ENCODE measurements at places on chromosomes 5 and 9.

GRCh38 chr5:147989994-147990393 lies 73.8 kb upstream of the SPINK5 start:
- no peak for DNase-seq

- no peak for DNase-seq
Observed at GRCh38 chr5:144328980-144329379, 158.3 kb downstream of the KCTD16 start.

DNA sequence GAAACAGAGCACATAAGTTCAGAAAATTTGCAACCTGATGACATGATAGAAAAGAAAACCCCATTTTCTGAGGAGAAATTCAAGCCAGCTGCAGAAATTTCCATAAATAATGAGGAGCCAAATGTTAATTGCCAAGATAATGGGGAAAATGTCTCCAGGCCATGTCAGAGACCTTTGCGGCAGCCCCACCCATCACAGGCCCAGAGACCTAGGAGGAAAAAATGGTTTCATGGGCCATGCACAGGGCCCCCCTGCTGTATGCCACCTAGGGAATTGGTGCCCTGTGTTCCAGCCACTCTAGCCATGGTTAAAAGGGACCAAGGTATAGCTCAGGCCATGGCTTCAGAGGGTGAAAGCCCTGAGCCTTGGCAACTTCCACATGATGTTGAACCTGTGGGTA lies 118.1 kb downstream of the NR2F1-AS1 start:
- DNase-seq = no peak

DNA sequence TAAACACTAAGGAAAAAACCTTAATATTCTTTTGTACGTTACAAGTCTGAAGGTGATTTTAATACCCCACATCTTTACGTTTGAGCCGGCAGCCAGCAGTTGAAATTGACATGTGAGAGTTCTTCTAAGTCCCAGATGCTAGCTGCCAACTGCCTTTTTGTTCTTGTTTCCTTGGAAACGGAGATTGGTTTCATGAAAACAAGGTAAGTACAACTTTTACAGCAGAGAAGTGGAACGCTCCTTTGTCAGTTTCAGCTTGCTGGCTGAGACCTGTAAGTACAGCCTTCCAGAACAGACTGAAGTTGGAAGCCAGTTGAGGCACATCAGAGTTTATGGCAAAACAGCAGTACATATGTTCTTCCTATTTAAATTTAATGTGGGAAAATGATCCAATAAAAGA lies 1018.4 kb upstream of the ARRDC3 start:
- no peak for DNase-seq

- DNase-seq = no peak
Observed at GRCh38 chr9:20623748-20624124, 1.4 kb upstream of the MLLT3 start.

DNA sequence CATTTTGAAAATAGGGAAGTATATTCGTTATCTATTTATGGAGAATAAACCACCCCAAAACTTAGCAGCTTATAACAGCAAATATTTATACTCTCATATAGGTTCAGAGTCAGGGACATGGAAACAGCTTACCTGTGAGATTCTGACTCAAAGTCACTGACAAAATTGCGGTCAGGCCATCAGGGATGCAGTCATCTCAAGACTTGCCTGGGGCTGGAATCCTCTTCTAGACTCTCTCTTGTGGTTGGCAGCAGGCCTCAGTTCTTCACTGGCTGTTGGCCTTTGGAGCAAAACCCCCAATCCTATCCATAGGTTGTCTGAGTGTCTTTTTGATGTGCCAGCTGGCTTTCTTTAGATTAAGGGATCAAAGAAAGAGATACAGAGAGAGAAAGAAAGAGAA lies 275.6 kb downstream of the SEC61B start:
- no peak for DNase-seq

- no peak for DNase-seq
Observed at GRCh38 chr9:27963836-27964235, 390.6 kb upstream of the C9orf72 start.

GRCh38 chr9:121596515-121596914 lies 54.9 kb upstream of the DAB2IP start:
- DNase-seq = no peak

DNA sequence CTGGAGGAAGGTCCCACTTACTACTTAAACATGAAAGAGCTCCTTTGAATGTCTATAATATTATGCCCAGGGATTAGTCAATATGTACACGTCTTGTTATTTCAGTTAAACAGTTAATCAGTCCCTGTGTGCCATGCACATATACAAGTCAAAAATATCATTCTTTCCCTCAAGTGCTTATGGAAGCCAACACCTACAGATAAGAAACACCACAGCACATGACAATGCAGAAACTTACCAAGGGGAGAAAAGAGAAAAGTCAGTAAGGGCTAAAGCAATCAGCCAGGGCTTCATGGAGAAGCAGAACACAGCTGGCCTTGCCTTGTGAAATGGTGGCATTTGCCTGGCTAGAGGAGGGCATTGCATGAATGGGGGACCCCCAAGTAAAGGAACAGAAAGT lies 88.3 kb downstream of the SNCAIP start:
- DNase-seq = no peak

- DNase-seq = no peak
Observed at GRCh38 chr9:72623156-72623555, 101.7 kb downstream of the TMC1 start.

DNA sequence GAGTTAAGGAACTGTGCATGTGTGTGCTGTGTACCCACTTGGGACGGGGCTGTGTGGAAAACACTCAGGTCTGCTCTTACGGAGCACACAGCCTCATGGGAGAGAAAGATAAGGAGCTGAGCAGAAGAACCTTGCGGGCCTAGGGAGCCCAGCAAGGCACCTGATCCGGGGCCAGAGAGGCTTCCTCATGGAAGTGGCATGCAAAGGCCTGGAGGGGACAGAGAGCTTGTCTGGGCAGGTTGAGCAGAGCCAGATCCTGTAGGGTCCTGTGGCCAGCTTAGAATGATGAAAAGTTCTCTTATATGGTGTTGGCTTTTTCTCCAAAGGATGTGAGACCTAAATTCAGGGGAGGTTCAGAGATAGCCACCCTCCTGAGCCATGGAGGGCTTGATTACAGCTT lies 45.2 kb downstream of the NEK6 start:
- no peak for DNase-seq

DNA sequence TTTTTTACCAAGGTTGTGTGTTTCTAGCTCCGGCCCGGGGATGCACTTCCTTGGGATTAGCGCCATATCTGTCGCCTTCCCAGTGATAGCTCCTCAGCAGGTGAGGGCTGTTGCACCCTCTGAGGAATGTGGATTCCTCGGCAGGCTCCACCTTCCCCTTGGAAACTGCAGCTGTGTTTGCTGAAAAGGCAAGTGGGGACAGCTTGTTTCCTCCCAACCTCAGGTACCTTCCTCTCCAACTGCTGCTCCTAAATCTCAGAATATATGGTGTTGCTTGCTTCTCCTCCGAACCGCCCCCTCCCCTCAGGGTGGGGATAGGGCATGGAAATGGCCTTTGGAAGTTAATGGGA lies 1.3 kb downstream of the SLC1A1 start:
- no peak for DNase-seq

DNA sequence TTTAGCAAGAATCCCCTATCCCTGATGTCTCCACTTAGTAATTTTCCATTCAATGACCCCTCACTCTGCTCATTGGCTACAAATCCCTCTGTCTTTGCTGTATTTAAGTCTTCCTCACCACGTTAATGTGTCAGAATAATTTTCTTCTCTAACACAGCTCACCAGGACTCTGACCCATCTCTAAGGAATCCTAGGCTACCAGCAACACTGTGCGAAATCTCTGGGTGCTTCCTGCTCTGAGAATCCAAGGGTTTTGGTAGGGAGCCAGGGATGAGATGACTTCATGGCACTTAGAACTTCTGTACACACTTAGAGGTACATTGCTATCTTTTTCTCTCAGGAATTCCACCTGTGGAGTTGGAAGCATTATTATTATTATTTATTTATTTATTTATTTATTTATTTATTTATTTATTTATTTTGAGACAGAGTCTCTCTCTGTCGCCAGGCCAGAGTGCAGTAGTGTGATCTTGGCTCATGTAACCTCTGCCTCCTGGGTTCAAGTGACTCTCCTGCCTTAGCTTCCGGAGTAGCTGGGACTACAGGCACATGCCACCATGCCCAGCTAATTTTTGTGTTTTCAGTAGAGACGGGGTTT lies 53.5 kb downstream of the FOXI1 start:
- DNase-seq = no peak

GRCh38 chr5:9927106-9927505 lies 297.0 kb upstream of the TAS2R1 start:
- no peak for DNase-seq

DNA sequence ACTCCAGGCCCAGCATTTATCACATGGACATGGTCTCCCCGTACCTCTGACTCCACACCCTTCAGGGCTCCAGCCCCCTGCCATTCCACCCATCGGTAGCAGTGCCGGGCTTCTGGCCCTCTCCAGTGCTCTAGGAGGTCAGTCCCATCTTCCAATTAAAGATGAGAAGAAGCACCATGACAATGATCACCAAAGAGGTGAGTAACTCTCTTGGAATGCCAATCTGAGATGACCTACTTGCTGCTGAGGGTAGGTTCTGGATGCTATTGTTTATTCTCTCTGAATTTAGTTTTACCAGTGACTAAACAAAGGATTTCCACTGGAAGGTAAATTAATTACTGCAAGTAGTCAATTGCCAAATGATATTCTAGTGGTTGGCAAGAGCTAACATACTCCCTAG lies 80.8 kb downstream of the TLE4 start:
- no peak for DNase-seq

DNA sequence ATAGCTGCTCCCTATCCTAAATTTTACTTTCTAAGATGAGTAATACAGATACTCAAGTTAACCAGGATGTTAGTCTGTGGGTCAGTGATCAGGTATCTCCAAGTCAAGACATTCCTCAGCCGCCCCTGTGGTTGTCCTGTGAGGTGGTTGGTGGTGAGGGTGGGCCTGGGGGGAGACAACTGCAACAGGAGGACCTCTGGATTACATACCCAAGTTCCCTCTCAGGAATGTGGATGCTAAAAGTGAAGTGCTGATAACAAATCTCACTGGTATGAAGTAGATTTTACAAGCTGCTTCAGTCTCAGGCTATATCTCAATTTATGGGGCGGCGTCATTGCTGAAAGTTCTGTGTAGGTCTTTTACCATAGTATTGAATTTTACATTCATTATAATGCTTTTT lies 38.3 kb downstream of the SLC1A3 start:
- DNase-seq = no peak

DNA sequence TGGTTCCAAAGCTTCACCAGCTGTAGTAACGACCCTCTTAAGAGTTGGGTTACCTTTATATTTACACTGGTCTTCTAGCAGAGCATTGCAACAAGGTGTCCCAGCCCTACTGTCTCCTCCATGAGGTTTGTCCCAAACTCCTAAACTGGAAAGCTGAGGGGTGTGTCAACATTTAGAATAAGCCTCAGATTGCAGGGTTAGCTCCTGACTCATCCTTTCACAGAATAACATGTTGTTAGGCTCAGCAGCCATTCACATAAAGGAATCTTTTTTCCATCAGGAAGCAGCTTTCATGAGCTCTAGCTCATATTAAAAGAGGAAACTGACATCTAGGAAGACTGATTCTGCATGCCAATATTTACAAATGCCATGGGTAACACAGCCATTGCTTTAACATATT lies 238.7 kb downstream of the EFNA5 start:
- DNase-seq = no peak

GRCh38 chr9:36129139-36129538 lies 7.4 kb upstream of the GLIPR2 start:
- DNase-seq = no peak

DNA sequence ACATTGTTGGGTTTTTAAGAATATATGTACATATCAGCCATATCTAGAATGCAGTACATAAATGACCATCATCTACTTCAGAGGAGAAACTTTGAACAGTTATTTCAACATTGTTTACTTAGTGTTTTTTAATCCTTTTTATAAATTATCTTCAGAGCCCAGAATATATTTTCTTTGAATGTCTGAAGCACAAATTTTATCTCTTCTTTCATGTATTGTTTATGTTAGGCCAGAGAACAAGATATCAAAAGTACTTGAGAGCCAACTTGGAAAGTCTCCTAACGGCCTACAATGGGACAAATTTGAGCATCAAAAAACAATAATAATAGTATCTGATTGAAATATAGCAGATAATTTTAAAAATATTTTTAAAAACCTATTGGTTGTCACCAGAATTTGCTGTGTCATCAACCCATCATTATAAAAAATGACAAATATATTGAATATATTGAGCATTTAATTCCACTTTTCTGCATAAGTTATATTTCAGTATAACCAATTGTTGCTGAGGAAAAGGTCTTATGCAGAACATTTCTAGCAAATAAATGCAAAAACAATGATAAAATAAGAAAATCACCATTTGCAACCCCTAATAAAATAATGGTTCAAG lies 67.5 kb upstream of the CCNG1 start:
- no peak for DNase-seq

DNA sequence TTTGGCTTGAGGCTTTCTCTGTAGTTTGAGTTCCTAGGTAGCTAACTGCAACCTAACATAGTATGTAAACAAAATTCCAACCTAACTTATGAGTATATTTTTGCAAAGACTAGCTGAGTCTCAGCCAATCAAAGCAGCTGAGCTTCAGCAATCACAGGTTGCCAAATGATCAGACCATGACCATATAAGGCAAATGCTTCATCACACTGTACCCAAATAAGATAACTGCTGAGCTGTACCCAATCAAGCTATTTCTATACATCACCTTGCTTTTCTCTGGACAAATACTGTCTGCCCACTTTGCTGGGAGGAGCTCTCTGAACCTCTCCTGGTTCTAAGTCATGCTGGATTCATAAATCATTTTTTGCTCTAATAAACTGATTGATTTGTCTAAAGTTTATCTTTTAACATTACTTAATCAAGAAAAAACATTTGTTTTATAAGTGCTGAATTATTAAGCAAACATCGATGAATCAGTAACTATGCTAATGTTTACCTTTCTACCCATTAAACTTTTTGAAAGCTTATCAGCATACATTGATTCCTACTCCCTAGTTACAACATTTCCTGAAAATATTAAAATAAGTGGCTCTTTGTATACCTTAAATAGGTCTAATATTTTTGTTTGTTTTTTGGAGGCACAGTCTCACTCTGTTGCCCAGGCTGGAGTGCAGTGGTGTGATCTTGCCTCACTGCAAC lies 129.7 kb upstream of the PCA3 start:
- no peak for DNase-seq

DNA sequence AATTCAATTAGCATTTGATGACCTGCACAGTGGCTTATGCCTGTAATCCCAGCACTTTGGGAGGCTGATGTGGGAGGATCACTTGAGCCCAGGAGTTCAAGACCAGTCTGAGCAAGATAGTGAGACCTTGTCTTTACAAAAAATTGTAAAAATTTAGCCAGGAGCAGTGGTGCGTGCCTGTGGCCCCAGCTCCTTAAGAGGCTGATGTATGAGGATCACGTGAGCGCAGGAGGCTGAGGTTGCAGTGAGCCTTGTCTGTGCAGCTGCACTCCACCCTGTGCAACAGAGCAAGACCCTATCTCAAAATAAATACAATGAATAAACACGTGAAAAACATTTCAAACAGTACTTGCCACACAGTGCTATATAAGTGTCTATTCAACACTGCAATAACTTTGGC lies 4.2 kb downstream of the ABCA1 start:
- DNase-seq = no peak

GRCh38 chr5:179397516-179397915 lies 52.3 kb upstream of the ADAMTS2 start:
- DNase-seq = no peak

- no peak for DNase-seq
Observed at GRCh38 chr9:91320299-91320698, 41.4 kb downstream of the AUH start.

- DNase-seq = peak; percentile 64
Observed at GRCh38 chr5:78974011-78974410, 11.1 kb downstream of the ARSB start.
